NCI-H2227 treated with DMSO at 0.1 percent for 48 hours (cell line): ENCODE measurements at places on chromosomes 4 and X.

- DNase-seq = no peak
Measured at GRCh38 chrX:19512961-19513360, 2.3 kb downstream of the MAP3K15 start.

GRCh38 chrX:103367502-103367901, 8.8 kb upstream of the BEX3 start:
- no peak for DNase-seq

DNA sequence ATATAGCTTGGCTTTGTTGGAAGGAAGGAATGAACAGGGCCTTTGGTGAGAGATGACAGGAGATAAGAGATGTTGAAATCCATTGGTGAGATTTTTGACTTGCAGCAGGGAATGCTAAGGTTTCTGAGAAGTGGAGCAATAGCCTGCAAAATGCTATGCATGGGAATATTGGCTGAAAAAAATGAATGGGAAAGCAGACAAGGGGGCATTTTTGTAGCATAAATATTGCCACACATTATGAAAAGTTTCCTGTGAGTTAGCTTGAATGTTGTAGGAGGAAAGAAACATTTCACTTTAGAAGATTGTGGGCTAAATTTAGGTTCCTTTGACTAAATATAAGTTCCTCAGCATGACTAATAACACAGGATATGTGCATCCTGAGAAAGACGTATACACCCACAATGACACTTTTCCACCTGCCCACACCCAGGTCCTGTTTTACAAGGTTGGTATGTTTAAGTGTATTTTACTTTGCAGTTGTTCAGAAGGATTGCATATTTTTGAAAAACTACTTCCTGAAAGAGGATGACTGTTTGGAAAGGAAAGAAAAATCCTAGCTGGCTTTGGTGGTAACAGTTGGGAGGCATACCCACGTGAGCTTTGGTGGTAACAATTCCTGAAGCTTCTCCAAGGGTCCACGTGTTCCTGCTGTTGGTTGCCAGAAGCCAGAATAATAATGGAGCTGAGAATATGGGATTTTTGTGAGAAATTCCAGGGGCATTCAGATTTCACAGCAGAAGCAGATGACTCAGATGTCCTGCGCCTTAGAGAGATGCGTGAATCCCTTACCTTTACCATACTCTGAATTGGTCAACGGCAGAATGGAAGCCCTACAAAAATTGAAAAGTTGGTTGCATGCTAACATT, 28.5 kb downstream of the PHEX start:
- DNase-seq = no peak

DNA sequence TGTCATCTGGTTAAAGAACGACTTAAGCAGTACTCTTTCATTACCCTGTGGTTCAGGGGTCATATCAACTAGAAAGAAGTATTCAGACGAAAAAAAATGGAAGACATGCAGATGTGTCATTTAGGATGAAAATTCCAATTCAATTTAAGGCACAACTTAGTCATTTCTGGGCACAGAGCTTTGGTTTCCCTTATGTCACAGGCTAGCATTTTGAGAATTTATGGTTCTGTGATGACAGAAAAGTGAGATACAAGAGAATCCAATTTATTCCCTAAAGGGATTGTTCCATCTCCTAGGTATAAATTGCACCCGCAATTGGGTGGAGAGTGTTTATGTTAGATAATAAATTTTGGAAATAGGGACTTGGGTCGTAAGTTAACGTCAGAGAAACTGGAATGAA, 306.6 kb downstream of the STK32B start:
- DNase-seq = no peak

- no peak for DNase-seq
Measured at GRCh38 chr4:2360396-2360730, 58.1 kb downstream of the ZFYVE28 start.
